ENCODE measurements at places on chromosomes 16 and 17.

DNA sequence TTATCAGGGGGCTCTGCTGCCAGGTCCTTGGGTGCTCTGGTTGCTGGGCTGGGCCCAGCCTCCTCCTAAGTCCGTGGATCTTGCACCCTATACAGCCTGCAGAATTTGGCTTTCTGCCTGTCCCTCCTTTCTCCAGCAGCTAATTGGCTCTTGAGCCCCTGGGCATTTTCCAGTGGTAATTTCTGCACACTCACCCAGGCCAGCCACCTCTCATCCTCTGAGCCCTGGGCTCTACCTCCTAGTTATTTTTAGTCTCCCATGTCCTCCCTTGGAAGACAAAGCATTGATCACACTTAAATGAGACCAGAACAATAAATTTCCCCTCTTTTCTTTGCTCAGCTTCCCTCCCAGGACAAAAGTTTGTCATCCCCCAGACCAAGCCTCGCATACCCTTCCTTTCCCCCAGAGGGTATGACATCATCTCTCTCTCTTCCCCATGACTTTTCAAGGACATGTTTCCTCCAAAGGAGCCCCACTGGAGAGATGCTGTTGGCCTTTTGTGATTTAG lies 38.1 kb downstream of the C17orf75 start:
- DNase-seq: no peak

DNA sequence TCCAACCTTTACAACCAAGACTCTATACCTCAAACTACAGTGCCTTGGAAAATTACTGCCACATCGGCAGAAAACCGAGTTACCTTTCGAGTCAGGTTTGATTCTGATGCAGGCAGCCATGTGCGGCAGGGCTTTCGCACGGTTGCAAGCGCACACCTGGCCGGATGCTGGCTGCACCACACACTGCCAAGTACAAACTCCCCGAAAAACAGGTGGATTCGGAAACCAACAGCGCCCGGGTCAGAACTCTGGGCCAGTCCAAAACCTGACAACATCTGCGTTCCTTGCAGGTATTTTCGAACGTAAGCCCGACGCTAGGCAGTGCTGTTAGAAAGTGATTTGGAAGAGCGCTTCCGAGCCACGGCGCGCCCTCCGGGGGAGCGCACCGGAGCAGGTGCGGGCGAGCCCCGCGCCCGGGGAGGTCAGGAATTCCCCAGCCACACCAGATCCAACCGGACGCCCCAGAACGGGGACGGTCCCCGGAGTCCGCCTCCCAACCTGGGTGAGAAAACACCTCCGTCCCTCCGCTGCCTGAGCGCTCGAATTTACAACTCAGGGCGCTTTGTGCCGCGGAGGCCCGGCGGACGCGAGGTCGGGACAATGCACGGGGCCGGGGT lies 1.2 kb downstream of the USP7 start:
- no peak for DNase-seq

DNA sequence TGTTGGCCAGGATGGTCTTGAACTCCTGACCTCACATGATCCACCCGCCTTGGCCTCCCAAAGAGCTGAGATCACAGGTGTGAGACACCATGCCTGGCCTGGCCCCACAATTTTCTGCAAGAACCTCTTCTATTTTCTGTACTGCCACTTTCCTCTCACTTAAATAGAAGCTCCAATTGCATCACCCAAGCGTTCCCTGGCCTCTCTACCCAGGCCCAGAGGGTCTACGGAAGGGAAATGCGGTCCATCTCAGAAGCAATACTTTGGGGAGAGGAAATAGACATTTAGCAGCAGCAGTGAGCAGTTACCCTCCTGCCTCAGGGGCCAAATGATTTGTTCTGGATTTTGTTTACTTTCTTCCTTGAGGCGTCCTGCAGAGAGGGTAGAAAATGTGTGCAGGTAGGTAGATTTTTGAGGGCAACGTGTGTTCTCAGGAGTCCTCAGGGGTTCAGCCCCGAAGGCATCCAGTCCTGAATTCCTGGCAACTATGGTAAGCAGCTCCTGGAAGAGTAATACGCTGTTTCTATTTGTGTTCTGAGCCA lies 11.0 kb downstream of the SLC6A4 start:
- no peak for DNase-seq

GRCh38 chr17:6186998-6187397 lies 116.8 kb downstream of the WSCD1 start:
- no peak for DNase-seq

DNA sequence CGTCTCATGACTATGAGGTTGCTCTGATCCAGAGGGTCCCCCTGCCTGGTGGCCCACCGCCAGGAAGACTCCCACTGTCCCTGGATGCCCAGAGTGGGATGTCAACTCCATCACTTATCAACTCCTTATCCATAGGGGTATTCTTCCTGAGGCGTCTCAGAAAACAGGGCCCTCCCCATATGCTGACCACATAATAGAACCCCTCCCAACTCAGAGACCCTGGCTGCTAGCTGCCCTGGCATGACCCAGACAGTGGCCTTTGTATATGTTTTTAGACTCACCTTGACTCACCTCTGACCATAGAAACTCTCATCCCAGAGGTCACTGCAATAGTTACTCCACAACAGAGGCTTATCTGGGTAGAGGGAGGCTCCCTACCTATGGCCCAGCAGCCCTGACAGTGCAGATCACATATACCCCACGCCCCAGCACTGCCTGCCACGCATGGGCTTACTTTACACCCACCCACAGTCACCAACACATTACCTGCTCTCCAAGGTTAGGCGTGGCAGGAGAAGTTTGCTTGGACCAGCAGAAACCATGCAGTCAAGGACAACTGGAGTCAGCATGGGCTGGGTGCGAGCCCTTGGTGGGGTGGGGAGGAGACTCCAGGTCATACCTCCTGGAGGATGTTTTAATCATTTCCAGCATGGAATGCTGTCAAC lies 2.3 kb upstream of the G6PC1 start:
- DNase-seq: no peak

GRCh38 chr17:38322156-38322779 lies 21.5 kb downstream of the GPR179 start:
- DNase-seq: no peak

DNA sequence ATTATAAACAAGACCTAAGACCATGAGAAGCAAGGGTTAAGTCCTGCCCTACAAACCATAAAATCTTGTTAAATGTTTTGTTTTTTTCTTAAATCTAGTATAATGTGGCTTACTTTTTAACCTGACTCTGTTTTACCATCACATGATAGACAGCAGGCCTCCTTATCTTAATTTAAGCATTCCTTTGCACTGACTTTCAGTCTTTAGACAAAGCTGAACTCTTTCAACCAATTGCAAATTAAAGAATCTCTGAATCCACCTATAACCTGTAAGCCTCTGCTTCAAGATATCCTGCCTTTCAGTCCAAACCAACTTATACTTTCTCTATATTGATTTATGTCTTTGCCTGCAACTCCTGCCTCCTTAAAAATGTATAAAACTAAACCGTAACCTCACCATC lies 478.5 kb downstream of the GRIN2A start:
- no peak for DNase-seq

DNA sequence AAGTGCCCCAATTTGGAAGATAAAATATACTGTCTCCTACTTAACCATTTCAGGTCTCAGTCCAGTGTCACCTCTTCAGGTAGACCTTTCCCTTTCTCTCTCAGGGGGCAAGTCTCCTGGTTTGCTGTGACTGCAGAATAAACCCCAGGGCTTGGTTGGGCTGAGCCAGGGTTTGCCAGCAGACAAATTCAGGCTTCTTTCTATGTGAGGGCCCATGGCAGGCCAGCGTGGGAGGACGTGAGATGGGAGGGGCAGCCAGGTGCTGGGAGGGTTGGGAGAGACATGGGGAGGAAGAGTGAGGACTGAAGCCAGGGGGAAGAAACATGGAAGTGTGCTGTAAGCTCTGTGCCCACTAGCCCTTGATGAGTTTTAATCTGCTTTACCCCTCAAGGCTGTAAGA lies 163.2 kb downstream of the SPECC1 start:
- no peak for DNase-seq

DNA sequence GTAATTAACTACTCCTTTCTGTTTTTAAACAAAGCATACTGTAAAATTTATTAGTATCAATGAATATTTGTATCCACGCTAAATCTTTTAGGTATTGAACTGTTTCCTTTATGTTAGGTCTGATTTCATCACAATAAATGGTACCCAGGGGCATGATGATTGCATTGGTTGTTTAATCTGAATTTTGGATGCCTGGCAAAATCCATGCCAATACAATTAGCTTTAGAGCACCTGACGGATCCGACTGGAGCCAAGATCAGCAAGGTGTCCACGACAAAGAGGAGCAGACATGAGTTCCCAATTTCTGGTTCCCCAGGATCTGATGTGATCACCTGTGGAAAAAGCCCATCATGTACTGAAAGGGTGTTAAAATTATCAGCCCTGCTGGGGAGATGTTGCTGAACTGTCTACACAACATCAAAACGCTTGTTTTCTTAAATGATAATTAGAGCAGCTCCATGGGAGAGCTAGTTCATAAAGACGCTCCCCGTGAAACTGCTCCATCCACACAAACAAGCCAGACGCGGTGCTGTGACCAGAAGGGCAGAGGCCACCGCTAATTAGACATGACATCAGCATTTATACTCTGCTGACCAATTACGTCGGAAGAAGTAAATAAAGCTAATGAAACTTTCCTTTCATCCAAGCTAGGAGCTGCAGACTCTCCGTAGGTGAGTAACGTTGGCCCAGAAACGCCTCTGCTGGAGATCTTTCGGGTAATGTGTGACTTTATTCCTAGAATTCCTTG lies 151.7 kb downstream of the CPPED1 start:
- DNase-seq: no peak

- no peak for DNase-seq
Measured at GRCh38 chr16:48517493-48517892, 92.5 kb downstream of the N4BP1 start.

Data from NCI-H446 treated with DMSO at 0.1 percent for 48 hours (cell line).